Activated CD4-positive, alpha-beta memory T cell treated with anti-CD3 and anti-CD28 coated beads, Interleukin-2, amount 10 ng/mL, durations not matched to agents 7 days and 5 days (primary cell): ENCODE measurements at places on chromosomes 11 and 22.

- H3K36me3 ChIP-seq = no peaks in the 10 kb centered on the region
- DNase-seq = no peak
- H3K27me3 ChIP-seq = peaks cover 39% of the 10 kb centered on the region
- H3K27ac ChIP-seq = no peak overlapping the region
- no peak overlapping the region for H3K4me3 ChIP-seq
- no peaks in the 10 kb centered on the region for H3K4me1 ChIP-seq
Observed at GRCh38 chr22:40002935-40003715, 8.4 kb downstream of the FAM83F start.

DNA sequence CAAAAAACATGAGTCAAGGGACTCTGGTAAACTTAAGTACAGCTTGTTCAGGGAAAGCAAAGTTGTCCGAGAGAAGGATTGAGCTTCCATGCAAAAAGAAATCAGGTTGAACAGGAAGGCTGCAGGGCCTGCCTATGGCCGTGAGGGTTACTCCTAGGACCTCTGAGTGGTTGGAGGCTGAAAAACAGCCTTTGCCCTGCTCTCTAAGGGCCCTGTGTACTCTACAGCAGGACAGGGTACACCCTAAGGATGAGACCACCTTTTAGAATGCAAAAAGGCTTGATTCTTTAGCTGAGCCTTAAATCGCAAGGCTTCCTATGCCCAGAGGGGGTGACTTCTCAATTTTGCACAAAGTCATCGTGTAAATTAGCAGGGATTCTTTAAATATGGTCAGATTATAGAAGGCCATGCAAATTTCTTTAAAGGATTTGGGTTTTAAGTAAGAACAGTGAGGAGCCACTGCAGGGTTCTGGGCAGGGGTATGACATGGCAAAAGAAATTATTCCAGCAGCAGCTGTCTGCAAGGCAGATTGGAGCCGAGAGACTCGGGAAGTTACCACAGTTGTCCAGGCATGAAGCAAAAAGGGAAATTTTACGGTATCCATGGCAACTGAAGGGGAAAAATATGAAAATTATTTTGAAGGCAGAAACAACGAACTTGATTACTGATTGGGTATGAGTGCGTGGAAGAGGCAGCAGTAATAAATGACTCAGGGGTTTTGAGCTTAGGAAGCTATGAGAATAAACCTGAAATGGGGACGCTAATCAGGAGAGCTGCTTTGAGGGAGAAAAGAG lies 91.8 kb downstream of the FAM76B start:
- no peak overlapping the region for H3K27ac ChIP-seq
- H3K27me3 ChIP-seq = no peaks in the 10 kb centered on the region
- H3K36me3 ChIP-seq = peaks cover 11% of the 10 kb centered on the region
- peaks cover 43% of the 10 kb centered on the region for H3K4me1 ChIP-seq
- H3K4me3 ChIP-seq = no peak overlapping the region
- no peak for DNase-seq

DNA sequence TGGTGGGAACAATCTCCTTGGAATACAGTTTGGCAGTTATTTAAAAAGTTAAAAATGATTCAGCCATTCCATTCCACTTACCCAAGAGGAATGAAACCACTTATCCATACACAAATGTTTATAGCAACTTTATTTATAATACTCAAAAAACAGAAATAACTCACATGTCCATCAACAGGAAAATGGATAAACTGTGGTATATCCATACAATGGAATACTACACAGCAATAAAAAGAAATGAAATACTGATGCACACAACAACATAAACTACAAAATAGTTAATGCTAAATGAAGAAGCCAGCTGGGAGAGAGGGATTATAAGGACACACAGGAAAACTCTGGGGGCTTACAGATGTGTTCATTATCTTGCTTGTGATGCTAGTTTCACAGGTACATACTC lies 64.7 kb downstream of the FCHSD2 start:
- DNase-seq = no peak
- H3K36me3 ChIP-seq = peaks cover 30% of the 10 kb centered on the region
- no peaks in the 10 kb centered on the region for H3K27me3 ChIP-seq
- peaks cover 21% of the 10 kb centered on the region for H3K4me1 ChIP-seq
- H3K27ac ChIP-seq = no peak overlapping the region

- no peaks in the 10 kb centered on the region for H3K27me3 ChIP-seq
- no peak for DNase-seq
- no peaks in the 10 kb centered on the region for H3K4me1 ChIP-seq
- no peak overlapping the region for H3K27ac ChIP-seq
Observed at GRCh38 chr11:120722524-120722923, 211.0 kb downstream of the GRIK4 start.

- H3K4me1 ChIP-seq = peaks cover 12% of the 10 kb centered on the region
- DNase-seq = no peak
- H3K27ac ChIP-seq = no peak overlapping the region
- H3K27me3 ChIP-seq = no peaks in the 10 kb centered on the region
Observed at GRCh38 chr22:40493441-40493840, 123.0 kb downstream of the SGSM3 start.

DNA sequence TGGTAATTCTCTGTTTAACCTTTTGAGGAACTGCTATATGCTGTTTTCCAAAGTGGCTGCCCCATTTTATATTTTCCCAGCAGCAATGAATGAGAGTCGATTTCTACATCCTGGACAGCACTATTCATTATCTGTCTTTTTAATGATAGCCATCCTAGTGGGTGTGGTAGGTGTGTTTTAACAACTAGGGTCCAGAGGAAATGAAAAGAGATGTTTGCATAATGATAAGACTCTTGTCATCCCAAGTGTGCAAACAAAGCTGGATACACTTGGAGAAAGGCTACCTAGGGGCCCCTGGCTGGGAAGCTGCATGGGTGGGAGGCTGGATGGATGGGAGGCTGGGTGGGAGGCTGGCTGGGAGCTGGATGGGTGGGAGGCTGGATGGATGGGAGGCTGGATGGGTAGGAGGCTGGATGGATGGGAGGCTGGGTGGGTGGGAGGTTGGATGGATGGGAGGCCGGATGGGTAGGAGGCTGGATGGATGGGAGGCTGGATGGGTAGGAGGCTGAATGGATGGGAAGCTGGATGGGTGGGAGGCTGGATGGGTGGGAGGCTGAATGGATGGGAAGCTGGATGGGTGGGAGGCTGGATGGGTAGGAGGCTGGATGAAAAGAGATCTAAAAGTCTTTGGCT lies 158.0 kb downstream of the DSCAML1 start:
- no peak for DNase-seq
- H3K27me3 ChIP-seq = peaks cover 14% of the 10 kb centered on the region
- no peaks in the 10 kb centered on the region for H3K4me1 ChIP-seq
- H3K27ac ChIP-seq = no peak overlapping the region
- no peak overlapping the region for H3K4me3 ChIP-seq

- DNase-seq = no peak
- H3K4me1 ChIP-seq = no peaks in the 10 kb centered on the region
- no peak overlapping the region for H3K27ac ChIP-seq
- no peak overlapping the region for H3K4me3 ChIP-seq
Observed at GRCh38 chr11:126756421-126756820, 244.1 kb downstream of the KIRREL3 start.
